Astrocyte of the spinal cord (primary cell): ENCODE measurements at places on chromosomes 6 and 20.
A peak's percentile ranks its signal among the peaks of the same experiment; 100 is the strongest.

GRCh38 chr6:130872250-130873095, 45.3 kb downstream of the SMLR1 start:
- peak; percentile 49 for DNase-seq

- DNase-seq: peak; percentile 20
Measured at GRCh38 chr6:93675856-93676417, 256.6 kb upstream of the EPHA7 start.

DNA sequence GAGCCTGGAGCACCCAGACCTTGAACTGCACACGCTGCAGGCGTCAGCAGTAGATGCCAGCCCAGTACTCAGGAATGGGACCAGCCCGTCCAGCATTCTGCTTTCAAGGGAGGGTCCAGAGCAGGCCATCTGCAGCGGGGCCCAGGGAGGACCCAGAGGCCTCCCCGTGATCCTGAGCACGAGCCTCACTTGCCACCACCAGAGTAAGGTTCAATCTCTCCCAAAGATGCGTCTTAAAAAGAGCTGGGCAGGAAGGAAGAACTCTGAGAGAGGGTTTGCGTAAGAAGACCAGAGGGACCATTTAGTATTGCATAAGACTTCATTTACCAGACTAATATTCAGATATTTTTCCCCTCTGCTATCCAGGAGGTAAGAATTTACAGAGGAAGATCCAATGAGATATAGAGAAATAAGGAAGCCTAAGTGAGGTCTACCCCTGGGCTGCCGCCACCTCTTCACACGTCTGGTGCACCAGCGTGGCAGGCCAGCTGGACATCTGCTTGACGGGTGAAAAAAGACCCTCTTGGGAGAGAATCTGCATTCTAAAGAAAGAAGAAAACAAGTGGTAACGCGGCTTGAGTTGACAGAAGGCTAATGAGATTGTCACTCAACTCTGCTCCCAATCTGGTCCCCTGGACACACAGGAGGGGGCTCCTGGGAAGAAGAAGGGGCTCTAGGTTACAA, 107.3 kb downstream of the PRND start:
- no peak for DNase-seq

GRCh38 chr6:44333273-44333919, 9.1 kb upstream of the SPATS1 start:
- DNase-seq: no peak
